T-helper 1 cell treated with Interleukin-12 subunit alpha and Interleukin-12 subunit beta and Interleukin-4 antibody, amounts not matched to agents 30 ng/mL and 1 ng/mL, for 36 hours (primary cell): ENCODE measurements at places on chromosomes 3 and 15. TPM values are rescaled to one million over a fixed set of nuclear protein-coding genes. Genes with fewer than 3 reads are reported as not detected.

SEMA3B gene
- 1.2 TPM in 2 replicates for total RNA-seq

DNASE1L3 gene
- total RNA-seq: not detected in 2 replicates

SAMMSON gene
- not detected in 2 replicates for total RNA-seq

GOLGA6A gene
- total RNA-seq: 0.17 TPM in 1 of 2 replicates, not detected in the other
